ENCODE measurements at places on chromosomes 4 and X.

GRCh38 chr4:83605744-83606172 lies 69.8 kb downstream of the GPAT3 start:
- DNase-seq = no peak

- no peak for DNase-seq
Observed at GRCh38 chr4:5638316-5638715, 70.0 kb downstream of the EVC2 start.

GRCh38 chrX:53047228-53047627 lies 1.4 kb upstream of the GPR173 start:
- no peak for DNase-seq

DNA sequence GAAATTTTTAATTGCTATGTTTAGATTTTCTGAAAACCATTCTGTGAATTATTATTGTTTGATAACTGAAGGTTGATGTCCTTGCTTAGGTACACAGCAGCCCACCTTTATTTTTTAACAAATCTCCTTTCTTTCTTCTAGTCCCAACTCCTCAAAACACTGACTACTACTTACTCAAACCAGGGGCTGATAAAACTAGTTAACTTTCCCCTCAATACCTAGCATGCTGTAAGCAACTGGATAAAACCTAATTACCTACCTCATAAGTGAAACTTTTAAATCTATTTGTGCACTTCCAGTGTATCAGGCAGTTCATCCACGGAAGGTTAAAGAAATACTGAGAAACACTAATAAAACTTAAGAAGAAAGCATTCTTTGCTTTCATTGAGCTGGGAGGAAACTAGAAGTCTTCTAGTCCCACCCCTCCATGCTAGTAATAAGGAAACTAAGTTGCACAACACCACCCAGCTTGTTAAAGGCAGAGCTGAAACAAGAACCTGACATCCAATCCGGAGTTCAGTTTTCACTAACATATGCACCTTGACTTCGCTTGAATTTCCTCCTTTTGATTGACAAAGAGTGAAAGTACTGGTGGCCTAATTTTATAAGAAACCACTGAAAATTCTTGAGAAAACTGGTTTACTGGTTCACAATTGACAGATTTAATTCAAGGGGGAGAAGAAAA lies 180.2 kb upstream of the TET2 start:
- peak; percentile 64 for DNase-seq

DNA sequence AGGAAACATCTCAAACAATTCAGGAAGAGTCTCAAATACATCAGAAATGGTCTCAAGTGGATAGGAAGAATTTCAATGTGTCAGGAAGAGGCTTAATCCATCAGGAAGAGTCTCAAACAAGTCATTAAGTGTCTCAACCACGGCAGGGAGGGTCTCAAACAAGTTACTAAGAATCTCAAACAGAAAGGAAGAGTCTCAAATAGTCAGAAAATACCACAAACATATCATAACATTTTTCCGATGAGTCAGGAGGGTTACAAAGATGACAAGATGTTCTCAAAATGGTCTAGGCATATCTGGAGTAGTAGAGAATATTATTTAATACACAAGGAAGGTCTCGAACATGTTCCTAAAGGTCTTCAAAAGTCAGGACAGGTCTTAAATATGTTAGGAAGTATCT lies 109.3 kb upstream of the USP9X start:
- no peak for DNase-seq
